ENCODE measurements at places on chromosomes 4 and X.

GRCh38 chrX:28639451-28639850, 52.2 kb downstream of the IL1RAPL1 start:
- peak; percentile 21 for DNase-seq

DNA sequence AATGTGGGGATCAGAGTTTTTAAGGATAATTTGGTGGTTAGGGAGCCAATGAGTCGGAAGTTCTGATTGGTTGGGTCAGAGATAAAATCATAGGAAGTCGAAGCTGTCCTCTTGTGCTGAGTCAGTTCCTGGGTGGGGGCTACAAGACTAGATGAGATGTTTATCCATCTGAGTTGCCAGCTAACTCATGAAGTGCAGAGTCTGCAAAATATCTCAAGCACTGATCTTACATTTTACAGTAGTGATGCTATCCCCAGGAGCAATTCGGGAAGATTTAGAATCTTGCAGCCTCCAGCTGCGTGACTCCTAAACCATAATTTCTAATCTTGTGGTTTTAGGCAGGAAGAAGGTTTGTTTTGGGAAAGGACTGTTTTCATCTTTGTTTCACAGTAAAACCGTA, 565.8 kb upstream of the SPANXN1 start:
- peak; percentile 0 for DNase-seq

DNA sequence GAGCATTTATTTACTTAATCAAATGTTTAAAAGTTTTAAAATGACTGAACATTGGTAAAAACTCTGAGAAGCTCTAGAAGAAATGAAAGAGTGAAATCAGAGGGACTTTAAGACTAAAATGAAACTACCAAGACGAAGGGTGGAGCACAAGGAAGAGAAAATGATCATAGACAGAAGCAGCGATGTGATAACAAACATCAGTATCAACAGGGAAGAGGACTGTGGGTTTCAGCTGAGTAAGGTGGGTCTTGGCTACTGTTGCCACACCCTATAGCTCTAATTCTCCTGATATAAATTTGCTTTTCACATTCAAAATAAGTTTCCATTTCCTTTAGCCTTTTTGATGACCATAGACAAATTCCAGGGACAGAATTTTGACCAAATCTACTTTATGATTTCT, 18.4 kb downstream of the SOD3 start:
- DNase-seq: no peak

DNA sequence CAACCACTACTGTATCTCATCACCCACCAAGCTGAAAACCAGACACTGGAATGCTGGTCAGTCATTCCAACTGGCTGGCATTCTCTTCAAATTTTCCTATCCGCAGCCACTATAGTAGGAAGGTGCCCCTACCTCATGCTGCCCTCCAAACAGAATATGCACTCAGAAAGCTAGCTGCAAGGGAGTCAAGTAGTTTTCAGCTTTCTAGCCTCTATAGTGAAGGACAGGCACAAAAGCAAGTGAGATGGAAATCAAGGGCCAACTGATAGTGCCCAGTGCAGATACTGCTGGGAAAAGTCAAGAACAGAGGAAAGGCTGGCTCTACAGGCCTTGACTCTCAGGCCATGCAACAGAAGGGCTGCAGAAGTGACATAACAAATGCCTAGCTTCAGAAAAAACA, 47.2 kb downstream of the BCOR start:
- DNase-seq: no peak

- no peak for DNase-seq
Observed at GRCh38 chrX:111695297-111695880, 14.4 kb downstream of the ALG13 start.

GRCh38 chr4:89563431-89563830, 255.8 kb upstream of the GPRIN3 start:
- DNase-seq: no peak

GRCh38 chrX:149993989-149994388, 55.7 kb upstream of the EOLA2 start:
- DNase-seq: no peak

DNA sequence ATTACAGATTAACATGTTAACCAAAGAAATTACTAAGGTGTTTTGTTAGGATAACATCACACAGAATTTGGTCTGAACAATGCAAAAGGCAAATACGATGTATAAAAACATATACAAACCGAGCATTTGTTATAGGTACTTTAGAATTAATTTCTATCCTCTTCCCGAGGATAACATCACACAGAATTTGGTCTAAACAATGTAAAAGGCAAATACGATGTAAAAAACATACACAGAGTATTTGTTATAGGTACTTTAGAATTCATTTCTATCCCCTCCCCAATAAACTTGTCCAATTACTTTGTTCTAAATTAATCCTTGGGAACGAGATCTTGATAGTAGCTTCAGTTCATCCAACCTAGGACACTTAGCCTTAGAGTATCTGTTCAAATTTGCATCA, 7.6 kb downstream of the HNRNPDL start:
- no peak for DNase-seq

DNA sequence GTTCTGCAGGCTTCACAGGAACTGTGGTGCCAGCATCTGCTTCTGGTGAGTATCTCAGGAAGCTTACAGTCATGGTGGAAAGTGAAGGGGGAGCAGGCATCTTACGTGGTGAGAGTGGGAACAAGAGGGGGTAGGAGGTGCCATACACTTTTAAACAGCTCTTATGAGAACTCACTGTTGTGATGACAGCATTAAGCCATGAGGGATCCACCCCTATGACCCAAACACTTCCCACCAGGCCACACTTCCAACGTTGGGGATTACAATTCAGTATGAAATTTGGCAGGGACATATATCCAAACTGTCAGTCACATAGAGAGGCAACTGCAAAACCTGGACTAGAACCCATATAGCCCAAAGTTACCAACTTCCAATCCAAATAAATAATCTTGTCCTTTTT, 43.1 kb upstream of the ZCCHC12 start:
- no peak for DNase-seq

DNA sequence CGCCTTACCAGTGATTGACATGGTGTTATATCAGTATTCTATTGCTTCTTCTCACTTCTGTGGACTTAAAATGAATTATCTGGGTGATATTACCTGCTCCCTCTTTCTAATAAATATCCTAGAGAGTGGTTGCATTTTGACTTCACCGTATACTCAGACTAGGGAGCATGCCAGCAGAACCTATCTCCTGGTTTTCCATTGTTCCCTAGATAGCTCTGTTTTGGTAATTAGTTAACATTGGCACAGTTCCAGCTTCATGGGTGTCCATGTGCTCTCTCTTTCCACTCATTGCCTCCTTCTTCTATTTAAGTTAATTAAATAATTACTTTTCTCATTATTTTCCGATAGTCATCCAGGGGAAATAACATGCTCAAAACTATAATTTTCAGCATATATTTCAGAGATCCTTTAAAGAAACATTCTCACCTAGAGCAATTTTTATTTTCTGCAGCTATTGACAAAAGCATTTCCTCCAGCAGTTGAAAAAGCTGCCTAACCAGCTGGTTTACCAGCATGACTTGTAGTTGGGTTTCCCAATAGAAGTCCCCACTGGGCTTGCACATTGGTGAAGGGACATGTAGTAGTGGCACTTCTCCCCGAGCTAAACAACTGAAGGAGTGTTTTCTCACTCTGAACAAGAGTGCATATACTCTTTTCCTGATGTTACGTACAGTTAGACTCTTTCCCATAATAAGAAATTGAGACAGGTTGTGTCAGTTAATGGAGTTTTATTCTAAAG, 27.9 kb upstream of the PAPSS1 start:
- DNase-seq: no peak

Data from fibroblast of skin of abdomen (primary cell).